ENCODE measurements at places on chromosomes 11 and 22.
A peak's percentile ranks its signal among the peaks of the same experiment; 100 is the strongest.

DNA sequence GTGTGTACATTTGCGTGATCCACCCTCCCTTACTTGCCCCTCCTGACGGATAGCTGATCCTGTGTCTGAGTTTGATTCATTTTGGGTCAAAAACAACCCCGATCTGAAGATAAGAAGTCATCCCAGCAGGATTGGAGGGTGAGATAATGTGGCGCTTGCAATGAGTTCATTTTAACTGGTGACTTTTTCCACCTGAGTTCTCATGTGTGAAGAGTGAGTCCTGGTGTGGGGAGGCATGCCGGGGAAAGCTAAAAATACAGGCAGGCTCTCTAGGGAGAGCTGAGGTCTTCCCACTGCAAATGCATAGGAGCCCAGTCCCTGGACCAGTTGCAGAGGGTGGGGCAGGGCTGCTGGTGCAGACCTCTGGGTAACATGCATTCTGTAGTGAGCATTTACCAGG is 35.7 kb upstream of the ELF5 start:
- DNase-seq, result no peak

GRCh38 chr11:64349025-64349387 is 9.0 kb downstream of the CCDC88B start:
- no peak for DNase-seq

DNA sequence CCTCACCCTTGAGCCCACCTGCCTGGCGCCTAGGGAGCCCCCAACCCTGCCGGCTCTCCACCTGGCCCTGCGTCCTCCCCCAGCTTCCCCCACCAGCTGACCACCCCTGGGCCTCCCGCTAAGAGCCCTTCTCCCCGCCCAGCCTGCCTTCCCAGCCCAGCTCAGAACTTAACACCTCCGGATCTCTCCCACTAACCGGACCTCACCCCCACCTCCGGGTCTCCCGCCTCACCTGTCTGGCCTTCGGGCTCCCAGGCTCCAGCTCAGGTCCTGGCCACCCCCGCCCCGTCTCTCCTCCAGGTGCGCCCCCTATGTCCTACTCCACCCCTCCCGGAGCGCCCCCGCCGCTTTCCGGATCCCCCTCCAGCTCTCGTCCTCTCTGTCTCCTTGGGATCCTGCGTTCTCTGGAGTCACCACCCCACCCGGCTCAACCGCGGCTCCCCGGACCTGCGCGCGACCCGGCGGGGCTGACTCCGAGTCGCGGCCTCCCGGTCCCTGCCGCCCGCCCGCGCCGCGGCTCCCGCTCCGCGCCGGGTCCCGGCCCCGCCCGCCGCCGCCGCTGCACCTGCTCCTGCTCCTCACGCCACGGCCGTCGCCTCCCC is at the start of gene KCNJ11:
KCNJ11 (minus strand) TSS at position 51 of the 602 bp plus-strand sequence. CDS start 568 bp downstream, outside the sequence.
- no peak for DNase-seq

- no peak for DNase-seq
Observed at GRCh38 chr11:134055029-134055428, 13.8 kb upstream of the JAM3 start.

DNA sequence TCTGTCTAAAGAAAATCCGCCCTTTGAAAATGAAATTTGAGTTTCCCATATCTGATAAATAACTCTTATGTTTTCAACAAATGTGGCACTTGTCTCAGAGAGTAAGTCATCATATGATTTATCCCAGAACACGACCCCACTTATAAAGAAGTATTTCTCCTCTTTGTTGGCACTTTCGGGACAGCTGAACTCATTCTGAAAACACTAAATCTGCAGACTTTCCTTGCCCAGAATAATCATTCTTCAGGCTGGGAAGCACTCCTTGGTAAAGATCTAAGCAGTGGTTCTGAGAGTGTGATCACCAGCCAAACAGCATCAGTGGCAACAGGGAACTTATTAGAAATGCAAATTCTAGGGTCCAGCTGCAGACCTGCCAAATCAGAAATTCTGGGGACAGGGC is 532.2 kb upstream of the API5 start:
- DNase-seq, result no peak

DNA sequence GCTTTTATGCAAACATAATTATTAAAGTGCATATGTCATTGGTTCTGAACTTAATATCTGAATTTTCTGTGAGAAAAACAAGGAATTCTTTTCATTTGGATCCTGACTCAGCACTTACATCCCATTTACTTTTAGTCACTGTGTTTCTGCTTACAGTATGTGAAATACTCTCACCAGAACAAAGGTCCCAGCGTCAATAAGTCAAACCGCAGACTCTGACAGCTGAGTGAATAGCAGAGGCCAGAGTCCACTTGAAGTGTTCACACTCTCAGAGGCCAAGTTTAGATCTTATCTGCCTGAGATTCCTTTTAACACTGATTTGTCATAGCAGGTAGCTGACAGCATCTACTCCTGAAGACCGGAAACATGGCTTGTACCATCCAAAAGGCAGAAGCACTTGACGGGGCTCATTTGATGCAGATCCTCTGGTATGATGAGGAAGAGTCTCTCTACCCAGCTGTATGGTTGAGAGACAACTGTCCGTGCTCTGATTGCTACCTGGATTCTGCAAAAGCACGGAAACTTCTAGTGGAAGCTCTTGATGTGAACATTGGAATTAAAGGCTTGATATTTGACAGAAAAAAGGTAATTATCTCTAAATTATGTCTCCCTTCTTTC is 14.6 kb downstream of the BBOX1 start:
- peak; percentile 7 for DNase-seq
